MCF 10A (cell line): ENCODE measurements at places on chromosomes 4 and X.

GRCh38 chr4:76733068-76733771 is 164.7 kb downstream of the SOWAHB start:
- peak; percentile 61 for DNase-seq

GRCh38 chrX:40573763-40574162 is 7.0 kb upstream of the ATP6AP2 start:
- peak; percentile 39 for DNase-seq

DNA sequence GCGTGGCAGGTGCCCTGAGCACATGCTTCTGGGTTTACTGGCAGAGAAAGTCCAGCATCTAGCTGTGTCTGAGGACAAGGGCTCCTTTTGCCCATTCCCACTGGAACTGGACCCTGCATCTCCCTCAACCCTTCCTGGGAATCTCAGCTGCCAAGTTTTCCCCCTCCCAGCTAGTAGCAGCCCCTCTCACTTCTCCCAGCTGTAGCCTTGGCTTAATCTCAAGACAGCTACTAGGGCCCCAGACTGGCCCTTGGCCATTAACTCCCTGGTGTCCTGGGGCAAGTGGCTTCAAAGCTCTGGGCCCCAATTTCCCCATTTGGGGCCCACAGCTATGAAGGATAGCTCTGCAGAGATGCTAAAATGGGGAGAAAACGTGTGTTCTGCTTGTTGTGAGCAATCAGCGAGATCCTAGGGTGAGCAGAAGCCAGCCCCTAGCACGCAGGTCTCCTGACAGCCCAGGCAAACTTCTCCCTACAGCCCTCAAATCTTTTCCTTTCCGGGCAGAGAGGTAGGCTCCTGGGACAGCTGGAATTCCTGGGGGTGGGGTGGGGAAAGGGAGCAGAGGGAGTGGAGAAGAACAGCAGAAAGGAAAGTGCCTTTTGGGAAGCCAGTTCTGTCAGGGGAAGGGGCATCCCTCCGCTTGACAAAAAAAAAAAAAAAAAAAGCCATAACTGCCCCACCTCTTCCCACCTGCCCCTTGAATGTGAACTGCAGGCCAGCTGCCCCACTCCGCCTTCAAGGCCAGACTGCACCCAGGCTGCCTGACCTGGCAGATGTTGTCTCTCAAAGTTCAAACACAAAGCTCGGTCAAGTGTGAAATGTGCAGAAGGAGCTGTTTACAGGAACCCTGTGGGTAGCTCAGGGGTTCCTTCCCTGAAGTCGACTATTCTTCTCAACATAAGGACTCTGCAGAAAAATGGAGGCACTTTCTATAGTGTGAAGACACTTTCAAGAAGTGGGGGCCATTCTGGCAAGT is 16.6 kb downstream of the FGD1 start:
- no peak for DNase-seq

- DNase-seq = no peak
These were observed 87.9 kb downstream of the CRLF2 start for GRCh38 chrX:1124531-1124930.

DNA sequence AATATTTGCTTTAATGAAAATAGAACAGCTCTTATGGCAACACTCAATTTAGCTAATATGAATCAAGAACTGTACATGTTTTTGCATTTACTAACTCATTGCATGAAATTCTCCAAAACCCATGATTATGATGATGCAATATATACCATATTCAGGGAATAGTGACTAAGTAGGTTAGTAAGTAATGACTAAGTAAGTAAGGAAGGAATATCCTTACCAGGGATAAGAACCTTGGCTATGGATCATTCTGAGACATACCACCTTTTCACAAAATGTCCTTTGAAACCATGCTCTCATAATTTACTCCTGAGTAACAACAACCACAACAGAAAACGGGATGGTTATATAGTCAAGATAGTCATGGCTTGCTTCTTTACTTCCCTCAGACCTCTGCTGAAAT is 1513.0 kb downstream of the STIM2 start:
- no peak for DNase-seq

DNA sequence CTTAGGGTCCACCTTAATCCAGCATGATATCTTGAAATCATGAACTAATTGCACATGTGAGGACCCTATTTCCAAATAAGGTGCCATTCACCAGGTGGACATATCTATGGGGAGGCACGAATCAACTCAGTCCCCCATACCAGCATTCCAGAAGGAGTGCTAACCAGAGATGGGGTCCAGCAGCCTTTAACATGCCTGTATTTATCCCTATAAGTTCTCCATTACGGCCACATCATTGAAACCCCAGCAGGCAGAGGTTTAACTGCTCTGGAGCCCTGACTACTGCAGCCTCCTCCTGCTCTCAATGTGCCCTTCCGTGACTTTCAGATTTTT is 3.2 kb upstream of the ASMTL start:
- DNase-seq = no peak

GRCh38 chrX:25016938-25017598 is 1.3 kb upstream of the ARX start:
- DNase-seq = no peak

- peak; percentile 23 for DNase-seq
These were observed 57.6 kb downstream of the UGT2B11 start for GRCh38 chr4:69156913-69157312.

DNA sequence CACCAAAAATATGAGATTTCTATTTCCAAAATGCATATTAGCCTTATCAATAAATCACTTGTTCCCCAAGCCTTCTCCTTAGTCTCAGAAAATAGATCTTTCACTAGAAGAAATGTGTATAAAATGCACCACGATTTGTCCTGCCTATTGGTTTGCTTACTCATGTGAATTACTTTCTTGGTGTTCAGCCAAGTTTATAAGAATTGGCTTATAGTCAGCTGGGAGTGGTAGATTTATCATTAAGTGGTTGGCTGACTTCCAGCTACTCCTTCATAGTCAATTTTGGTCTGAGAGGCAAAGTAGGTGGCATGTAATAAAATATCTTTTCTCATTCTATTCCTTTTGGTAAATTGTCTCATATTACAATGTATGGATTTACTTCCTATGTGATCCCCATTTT is 1.3 kb downstream of the SULT1E1 start:
- DNase-seq = peak; percentile 81

DNA sequence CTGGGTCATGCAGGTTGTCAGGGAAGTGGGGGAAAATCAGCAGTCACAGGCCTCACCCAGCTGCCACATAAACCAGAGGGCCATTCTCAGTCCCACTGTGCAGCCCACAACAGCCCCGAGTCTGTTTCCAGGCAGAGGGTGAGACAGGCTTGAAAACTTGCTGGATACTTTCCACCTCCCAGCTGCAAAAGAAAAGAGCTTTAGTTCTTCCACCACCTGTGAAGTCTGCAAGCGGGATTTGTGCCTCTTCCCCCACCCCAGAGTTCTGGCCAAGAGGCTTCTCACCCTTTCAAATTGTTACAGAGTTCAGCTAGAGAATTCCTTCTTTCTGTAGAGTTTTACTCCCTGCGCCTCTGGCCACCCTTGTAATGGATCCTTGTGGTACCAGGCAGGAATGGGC is 115.5 kb upstream of the ZDHHC15 start:
- DNase-seq = no peak

GRCh38 chr4:182825786-182826185 is 91.4 kb downstream of the DCTD start:
- no peak for DNase-seq

DNA sequence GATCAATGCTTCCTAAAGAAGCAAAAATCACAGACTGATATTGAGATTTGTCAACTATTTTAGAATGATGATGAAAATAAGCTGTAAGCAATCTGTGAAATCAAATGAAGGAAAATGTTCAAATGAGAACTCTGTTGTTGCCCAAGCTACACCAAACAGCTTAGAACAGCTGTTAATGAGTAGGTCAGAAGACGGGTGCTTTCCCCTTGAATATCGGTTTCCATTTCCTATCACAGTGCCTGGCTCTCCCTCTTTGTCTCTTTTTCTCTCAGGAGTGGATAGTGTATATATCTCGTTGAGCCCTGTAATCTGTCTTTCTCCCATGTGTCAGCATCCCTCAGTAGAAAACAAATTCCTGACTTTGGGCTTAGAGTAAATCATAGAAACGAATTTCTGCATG is 1592.9 kb upstream of the TENM3 start:
- DNase-seq = no peak

GRCh38 chrX:147191361-147191760 is 376.8 kb upstream of the CXorf51A start:
- DNase-seq = no peak

DNA sequence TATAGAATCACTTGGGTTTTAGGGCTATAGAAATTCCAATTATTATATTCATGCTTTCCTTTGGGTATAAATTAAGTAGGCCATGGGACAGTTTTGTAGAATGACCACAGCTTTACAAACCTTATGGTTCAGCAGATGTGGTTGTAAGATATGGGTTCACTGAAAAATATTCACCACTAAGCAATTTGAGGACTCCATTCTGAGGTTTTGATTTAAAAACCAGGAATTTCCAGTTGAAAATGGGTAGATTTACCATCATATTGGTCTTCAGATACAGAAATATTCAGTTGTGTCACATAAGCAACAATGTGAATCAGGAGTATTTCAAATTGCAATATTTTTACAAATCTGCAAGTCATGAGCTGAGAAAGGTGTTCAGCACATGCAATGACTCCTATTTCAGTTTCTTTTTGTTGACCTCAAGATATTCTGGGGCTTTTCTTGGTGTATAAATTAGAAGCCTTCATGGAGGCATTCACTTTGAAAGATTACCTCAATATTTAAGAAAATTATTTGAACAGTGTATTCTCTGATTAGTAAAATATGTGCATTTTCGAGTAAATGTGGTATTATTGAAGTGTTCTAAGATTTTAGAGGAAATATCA is 218.4 kb upstream of the HCCS start:
- no peak for DNase-seq

DNA sequence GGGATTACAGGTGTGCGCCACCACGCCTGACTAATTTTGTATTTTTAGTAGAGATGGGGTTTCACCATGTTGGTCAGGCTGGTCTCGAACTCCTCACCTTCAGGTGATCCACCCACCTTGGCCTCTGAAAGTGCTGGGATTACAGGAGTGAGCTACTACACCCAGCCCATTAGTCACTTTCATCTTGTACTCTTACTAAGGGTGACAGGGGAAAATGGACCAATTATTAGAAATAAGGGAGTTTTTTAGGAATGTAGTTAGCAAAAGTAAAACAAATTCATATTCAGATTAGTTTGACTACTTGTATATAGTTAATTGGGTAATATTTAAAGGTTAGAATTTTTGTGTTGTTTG is 26.1 kb downstream of the SMARCA5 start:
- DNase-seq = no peak

DNA sequence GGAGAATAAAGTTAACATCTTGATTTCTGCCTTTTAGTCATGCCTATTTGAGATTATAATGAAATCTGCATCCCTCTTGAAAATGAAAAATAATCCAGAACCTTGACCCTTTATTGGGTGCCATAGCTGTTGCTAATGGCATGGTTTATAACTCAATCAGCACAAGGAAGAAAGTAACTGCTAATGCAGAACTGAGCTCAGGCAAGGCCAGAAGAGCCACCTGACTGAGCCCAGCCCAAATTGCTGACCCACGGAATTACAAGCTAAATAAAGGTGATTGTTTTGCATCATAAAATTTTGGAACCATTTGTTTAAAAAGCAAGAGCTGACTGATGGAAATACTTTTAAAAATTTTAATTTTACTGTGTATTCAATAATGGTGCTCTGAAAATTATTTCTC is 76.4 kb upstream of the TBL1X start:
- no peak for DNase-seq

- no peak for DNase-seq
These were observed 74.9 kb downstream of the NYX start for GRCh38 chrX:41522081-41522480.

- no peak for DNase-seq
These were observed 1.4 kb downstream of the BEX5 start for GRCh38 chrX:102154218-102154860.

DNA sequence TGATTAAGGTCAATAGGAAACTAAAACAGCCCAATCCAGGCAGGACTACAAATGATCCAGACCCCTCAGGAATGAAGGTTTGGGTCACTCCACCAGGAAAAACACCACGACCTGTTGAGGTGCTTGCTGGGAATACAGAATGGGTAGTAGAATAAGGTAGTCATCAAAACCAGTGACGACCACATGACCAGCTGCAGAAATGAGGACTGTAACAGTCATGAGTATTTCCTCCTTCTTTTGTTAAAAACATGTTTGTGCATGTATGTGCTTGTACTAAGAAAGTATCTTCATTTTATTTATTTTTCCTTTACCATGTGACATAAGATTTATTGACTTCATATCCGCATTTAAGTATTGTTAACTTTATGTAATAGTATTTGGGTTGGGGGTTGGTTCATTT is 603.5 kb upstream of the NR3C2 start:
- no peak for DNase-seq

GRCh38 chrX:39907964-39908661 is 189.6 kb downstream of the BCOR start:
- peak; percentile 90 for DNase-seq

DNA sequence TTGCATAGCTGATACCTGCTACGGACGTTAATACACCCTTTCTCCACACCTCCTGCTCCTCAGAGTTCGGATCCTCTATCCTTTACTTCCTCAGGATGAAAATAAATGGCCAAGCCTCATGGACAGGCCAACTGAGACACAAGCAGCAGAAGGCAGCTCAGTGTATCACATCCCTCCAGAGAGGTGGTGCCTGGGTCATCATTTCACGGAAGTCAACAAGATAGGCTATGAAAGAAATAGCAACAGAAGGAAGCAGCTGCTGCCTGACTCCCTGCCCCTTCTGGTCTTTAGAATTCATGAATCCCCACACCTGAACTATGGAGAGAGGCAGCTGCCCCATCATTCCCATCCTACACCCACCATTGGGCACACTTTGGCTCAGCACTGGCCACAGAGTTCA is 267.1 kb upstream of the ETNPPL start:
- no peak for DNase-seq

- DNase-seq = no peak
These were observed 717.6 kb upstream of the HS3ST1 start for GRCh38 chr4:12146339-12146738.

DNA sequence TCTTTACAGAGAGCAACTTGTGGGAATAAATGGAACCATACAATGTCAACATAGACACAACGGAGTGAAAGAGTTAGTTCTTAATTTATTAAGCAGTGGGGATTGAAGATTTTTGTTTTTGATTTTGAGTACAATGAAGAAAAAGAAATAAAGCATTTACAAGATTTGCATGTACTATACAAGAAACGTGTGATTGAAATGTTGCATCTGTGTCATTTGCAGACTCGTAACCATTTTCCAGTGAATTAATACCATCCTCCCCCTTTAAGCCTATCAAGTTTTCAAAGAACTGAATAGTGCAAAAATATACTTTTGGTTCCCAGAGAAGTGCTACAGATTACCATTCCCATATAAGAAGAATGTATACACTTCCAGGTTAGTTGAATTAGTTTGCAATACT is 8.6 kb upstream of the KDR start:
- DNase-seq = no peak

GRCh38 chrX:26783512-26784225 is 567.7 kb downstream of the MAGEB5 start:
- DNase-seq = peak; percentile 44

- no peak for DNase-seq
These were observed 269.8 kb downstream of the BCOR start for GRCh38 chrX:39827951-39828350.
